Stimulated activated CD8-positive, alpha-beta memory T cell treated with anti-CD3 and anti-CD28 coated beads, Interleukin-15, amount 100 ng/mL, for 24 hours (primary cell): ENCODE measurements at places on chromosomes 4 and X.

DNA sequence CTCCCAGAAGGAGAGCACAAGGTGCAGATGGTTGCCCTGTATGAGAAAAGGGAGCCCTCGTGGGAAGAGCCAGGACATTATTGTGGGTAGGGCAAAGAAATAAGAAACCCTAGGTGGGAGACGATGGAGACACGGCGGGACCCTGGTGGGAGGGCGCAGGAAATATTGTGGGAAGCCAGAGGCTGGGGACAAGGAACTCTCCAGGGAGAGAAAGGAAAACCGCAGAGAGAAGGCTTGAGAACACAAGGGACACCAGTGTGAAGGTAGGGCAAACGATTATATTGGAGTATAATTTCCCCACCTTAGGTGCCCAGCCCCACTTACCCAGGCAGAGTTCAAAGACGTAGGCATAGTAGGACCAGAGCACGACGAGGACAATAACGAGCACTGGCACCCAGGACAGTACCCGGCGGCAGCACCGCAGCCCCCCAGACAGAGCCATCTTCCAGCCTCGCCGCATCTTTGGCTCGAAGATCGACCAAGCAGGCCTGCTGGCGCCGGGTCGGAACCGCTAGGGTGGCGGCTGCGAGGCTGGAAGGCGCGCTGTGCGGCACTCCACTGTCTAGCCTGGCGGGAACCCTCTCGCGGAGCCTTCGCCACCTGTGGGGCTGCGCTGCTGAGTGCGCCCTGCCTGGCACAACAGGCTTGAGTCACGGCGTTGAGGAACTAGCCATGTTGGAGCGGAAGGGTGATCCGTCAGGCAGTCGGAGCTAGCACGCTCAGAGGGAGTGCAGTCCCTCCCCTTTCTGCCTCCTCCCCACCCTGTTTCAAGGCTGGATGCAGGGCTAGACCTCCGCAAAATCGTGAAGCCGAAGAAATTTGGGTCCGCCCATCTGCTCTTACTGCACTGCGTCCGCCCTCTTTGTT is at the start of gene ZDHHC15:
TSS of gene ZDHHC15 (minus strand) at position 473 of the 867 bp plus-strand sequence. CDS start at position 460, 13 bp downstream.
- no peak for DNase-seq

DNA sequence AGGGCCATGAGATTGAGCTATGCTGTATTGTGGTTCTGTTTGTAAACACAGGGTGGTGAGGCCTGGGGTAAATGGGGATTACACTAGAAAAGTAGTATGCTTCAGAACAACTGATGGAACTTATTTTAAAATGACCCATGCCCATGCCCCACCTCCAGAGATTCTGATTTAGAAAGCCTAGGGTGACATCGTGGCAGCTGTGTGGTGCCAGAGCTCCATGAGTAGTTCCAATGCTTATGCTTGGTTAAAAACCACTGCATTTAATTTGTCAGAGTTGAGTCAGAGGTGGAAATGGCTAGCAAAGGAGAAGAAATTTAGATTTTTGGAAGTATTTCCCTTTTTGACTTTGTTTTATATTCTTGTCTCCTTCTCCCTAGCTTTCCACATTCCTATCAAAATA is 63.4 kb upstream of the PDE5A start:
- no peak for DNase-seq

DNA sequence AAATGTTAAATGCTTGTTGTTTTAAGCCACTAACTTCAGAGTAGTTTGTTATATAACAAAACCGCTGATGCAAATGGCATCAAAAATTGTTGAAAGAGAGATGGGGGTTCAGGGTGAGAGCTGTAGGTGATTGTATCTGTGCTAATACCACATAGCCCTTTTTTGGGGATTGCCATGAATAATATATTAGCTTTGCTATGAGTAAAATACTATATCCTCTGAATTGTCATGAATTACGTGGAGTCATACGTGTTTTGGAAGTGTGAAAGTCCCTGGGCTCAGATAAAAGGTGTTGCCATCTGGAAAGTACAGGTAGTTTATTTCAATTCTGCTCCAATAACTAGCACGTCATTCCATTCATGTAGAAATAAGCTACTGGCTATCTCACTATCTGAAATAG is 30.6 kb downstream of the DYNLT3 start:
- no peak for DNase-seq

GRCh38 chrX:135425026-135425965 is 3.6 kb downstream of the SMIM10L2A start:
- no peak for DNase-seq

- DNase-seq: no peak
These were observed 167.0 kb upstream of the CASK start for GRCh38 chrX:42090395-42090794.

DNA sequence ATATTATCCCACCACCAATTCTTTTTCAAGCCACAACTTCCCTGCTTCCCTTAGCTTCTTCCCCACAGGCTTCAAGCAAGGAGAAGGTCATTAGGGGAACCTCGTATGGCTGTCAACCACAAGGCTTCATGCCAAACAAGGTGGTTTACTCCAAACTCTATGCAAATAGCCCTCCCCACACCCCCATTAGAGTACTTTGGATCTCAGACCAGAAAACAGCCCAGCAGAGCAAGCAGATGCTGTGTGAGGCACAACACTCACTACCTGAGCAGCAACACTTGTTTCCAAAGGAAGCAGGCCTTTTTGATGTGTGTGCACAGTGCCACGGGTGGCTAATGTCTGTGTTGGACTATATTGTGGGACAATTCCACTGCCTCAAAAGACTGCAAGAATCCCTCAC is 189.0 kb downstream of the AR start:
- DNase-seq: no peak

- DNase-seq: no peak
These were observed 21.7 kb downstream of the KIAA0232 start for GRCh38 chr4:6804082-6804752.

DNA sequence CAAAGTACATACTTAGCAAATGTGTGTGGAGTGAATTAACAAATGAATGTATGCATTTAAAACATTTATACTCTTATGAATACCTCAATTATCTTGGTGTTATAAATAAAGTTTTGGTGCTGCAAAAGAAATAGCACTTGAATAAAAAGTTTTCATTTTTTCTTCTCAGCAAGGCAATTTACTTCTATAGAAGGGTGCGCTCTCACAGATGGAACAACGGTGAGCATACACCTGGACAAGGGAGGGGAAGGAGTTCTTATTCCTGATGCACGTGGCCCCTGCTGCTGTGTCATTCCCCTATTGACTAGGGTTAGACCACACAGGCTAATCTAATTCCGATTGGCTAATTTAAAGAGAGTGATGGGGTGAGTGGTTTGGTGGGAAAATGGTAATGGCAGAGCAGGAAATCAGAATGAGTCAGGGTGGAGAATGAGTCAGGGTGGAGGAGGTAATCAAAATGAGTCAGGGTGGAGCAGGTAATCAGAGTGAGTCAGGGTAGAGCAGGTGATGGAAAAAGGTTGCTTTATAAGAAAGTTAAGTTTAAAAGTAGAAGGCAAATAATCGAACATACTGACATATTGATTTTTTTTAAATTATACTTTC is 28.2 kb upstream of the PGK1 start:
- no peak for DNase-seq

GRCh38 chr4:153966641-153967040 is 177.8 kb upstream of the SFRP2 start:
- DNase-seq: no peak

GRCh38 chr4:118077767-118078105 is 43.5 kb downstream of the NDST3 start:
- DNase-seq: no peak

GRCh38 chr4:184028561-184029374 is 123.7 kb downstream of the STOX2 start:
- DNase-seq: no peak

- no peak for DNase-seq
These were observed 69.8 kb downstream of the FBXO8 start for GRCh38 chr4:174213731-174214100.

GRCh38 chr4:38266616-38267015 is 306.4 kb downstream of the PTTG2 start:
- no peak for DNase-seq

DNA sequence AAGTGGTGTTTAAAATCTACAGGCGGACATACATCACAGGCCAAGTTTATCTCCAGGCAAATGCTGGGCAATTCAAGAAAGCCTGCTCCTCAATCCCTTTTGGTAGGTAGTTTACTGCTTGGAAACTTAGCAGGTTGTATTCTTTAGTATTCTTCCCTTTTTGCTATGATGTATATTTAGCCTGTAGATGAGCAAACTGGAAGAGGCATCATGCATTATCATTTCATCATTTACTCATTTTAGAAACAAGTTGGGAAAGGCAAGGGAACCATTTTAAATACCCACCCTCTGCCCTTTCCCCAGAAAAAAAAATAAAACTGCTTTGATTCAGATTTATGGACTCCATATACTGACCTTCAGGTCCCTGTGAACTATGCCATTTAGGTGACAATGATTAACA is 213.2 kb downstream of the CAMK2D start:
- DNase-seq: no peak

- DNase-seq: no peak
These were observed 318.0 kb upstream of the TAPT1 start for GRCh38 chr4:16544251-16544721.

- DNase-seq: no peak
These were observed 52.6 kb upstream of the DCTD start for GRCh38 chr4:182969651-182970279.

- no peak for DNase-seq
These were observed 93.3 kb downstream of the FANCB start for GRCh38 chrX:14779580-14779979.

DNA sequence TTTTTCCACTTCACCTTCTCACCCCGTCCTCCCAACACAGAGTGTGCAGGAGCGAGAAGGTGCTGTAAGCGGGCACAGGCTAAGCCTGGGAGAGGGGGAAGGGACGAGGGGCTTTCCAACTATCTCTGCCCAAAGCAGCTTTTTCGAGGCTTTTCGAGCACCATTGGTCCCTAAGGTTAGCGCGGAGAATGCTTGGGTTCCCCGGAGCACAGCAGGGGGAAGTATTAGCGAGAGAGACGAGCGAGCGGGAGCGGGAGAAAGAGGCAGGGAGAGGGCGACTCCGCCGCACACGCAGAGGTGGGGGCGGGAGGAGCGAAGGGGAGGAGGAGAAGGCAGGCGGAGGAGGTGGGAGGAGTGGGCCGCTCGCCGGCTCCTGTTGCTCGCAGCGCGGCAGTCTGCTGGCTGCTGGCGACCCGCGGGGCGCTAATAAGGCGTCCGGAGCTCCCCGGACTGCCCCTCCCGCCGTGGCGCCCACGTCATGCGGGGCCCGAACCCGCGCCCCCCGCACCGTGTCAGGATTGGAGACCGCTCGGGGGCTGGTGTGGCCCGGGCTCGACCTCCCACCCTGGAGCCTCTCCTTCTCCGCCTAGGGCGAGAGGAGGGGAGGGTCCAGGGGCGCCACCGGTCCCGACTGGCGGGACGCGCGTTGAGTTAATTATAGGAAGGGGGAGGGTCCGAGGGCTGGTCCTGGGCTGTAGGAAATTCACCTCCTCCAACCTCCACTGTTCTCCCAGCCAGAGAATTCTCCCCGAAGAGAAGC is at the start of gene ADAMTS3:
TSS of gene ADAMTS3 (minus strand) at position 263 of the 760 bp plus-strand sequence. CDS start 459 bp downstream, outside the sequence.
- DNase-seq: no peak

DNA sequence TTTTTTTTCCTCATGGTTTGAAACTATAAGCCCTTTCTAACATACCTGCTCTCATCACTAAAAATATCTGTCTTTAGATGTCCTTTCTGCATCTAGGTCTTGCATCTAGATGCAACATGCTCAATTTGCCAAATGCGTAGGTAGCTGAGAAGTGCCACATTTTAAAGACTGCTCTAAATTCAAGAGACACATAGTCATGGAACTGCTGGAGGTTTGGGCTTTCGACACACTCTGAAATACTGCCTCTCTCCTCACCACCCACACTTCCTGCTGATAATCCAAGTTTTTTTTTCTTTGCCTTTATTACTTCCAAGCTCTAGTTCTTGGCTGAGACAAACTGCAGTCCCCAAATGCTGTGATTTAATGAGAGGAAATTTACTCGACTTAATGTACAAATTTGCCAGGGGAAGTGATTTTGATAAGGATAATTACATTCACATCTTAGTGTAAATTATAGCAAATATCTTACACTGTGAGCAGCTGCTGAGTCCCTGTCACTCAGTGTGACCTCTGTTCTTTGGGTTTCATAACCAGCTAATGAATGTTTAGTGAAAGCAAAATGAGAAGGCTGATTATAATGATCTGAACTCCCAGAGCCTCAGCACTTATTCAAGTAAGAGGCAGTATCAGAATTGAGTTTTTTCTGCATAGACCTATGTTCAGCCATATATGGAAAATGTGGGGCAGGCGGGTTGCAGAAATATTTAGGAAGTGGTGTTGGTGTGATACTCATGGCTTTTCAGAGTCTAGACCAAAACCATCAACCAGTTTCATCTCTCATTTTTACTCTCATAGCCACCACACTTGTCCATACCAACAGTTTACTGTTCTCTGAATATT is 31.3 kb downstream of the DRD5 start:
- DNase-seq: no peak

- no peak for DNase-seq
These were observed 796.5 kb upstream of the SLIT2 start for GRCh38 chr4:19455196-19455595.

- no peak for DNase-seq
These were observed 222.0 kb upstream of the STK26 start for GRCh38 chrX:131801066-131801465.

GRCh38 chr4:12488672-12489071 is 995.5 kb downstream of the RAB28 start:
- no peak for DNase-seq

GRCh38 chrX:132636080-132636479 is 147.2 kb upstream of the MBNL3 start:
- no peak for DNase-seq

DNA sequence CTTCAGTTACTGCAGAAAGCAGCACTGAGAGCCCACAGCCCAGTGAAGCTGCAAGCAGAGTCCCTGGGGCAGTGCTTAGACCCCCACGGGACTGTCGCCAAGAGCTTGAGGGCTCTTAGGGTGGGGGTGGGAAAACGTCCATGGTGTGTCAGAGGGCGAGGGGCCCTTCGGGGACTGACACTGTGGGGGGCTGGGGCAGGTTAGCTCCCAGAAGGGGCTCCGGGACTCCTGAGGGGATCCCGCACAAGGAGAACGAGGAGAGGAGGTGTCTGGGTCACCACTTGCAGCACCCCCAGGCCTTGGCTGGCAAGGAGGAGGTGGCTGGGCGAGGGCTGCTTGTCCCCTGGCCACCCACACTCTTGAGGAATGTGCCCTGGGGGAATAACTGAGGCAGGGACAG is 20.8 kb downstream of the NAT8L start:
- no peak for DNase-seq

- DNase-seq: no peak
These were observed 17.9 kb upstream of the HPGD start for GRCh38 chr4:174540175-174540574.

DNA sequence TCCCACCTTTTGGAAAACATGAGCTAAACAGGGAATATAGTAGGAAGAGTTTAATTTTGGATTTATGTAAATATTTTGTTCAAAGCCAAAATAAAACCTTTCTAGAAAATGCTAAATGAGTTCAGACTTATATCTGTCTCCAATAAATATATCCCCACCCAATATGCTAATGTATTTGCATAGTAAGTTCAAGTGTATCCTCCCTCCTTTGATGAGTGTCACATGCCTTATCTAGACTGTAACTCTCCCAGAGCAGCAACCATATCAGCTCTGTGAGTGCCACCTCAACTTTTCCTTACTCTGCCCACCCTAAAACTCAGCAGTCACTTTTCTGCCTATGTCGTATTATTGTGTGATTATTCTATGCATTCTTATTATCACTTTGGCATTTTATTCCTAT is 516.1 kb upstream of the NR3C2 start:
- no peak for DNase-seq
